ENCODE measurements at places on chromosomes 2 and 18.

- peak; percentile 44 for DNase-seq
Measured at GRCh38 chr2:119259296-119259860, 35.7 kb downstream of the STEAP3 start.

- no peak for DNase-seq
Measured at GRCh38 chr2:209525331-209525730, 101.5 kb downstream of the MAP2 start.

GRCh38 chr2:105857076-105857740, 112.5 kb downstream of the NCK2 start:
- DNase-seq = no peak

GRCh38 chr2:134845719-134846118, 7.3 kb downstream of the ACMSD start:
- peak; percentile 60 for DNase-seq

DNA sequence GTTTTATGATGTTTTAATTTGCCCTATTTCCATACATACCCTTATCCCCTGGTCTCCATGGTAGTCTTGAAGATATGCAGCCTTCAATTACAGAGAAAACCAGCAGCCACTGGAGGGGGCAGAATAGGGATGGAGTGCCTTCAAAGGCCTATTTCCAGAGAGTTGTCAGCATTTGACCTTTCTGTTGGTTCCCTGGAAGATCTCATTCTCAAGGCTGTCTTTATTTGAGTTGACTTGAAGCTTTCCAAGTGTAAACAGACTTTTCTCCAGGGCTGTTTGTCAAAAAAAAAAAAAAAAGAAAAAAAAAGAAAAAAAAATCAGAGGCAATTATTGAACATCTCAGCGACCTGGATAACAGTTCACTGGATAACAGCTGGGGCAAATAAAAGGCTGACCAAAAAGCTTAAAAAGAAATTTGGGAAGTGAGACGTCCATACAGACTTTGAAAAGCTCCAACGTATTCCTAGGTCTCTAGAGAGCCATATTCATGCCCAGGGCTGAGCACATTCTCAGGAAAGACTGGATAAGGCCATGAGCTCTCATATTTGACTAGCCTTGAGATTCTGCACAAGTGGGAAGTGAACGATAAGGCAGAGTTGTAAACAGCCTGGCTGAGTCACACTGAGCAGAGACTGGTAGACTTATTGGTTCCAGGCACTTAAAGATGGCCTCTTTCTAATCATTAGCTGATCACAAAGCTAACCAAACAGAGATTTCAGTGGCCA, 126.6 kb downstream of the VAPA start:
- DNase-seq = no peak

GRCh38 chr2:57906152-57906732, 140.4 kb upstream of the VRK2 start:
- DNase-seq = peak; percentile 67

GRCh38 chr2:206256706-206257205, 17.7 kb upstream of the ZDBF2 start:
- no peak for DNase-seq

GRCh38 chr2:239967553-239968036, 57.5 kb downstream of the NDUFA10 start:
- no peak for DNase-seq

All from fibroblast of skin of back (primary cell).